Activated CD4-positive, alpha-beta memory T cell treated with anti-CD3 and anti-CD28 coated beads for 36 hours (primary cell): ENCODE measurements at places on chromosomes 5 and 9. TPM values are rescaled to one million over a fixed set of nuclear protein-coding genes. Genes with fewer than 3 reads are reported as not detected.

DNA sequence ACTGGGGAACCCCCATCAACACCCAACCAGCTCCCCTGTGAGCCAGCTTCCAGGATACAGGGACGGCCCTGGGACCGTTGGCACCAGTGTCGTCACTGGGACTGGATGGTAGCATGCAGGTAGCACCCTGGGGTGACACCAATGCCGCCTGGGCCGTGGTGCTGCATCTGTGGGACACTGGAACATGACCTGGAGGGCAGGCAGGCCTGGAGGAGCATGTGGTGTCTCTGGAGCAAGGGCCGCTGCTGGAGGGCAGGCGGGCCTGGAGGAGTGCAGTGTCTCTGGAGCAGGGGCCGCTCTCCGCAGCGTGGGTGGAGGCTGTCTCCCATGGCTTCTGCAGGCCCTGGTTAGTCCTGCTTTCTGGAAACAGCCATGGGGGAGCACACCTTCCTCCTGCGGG is 13.1 kb downstream of the LPCAT1 start:
- H3K4me3 ChIP-seq: no peak overlapping the region
- H3K4me1 ChIP-seq: peaks cover 15% of the 10 kb centered on the region
- peak; percentile 7 for DNase-seq
- H3K27ac ChIP-seq: no peak overlapping the region
- peaks cover 8% of the 10 kb centered on the region for H3K36me3 ChIP-seq

- H3K27ac ChIP-seq: no peak overlapping the region
- H3K36me3 ChIP-seq: no peaks in the 10 kb centered on the region
- DNase-seq: no peak
- no peaks in the 10 kb centered on the region for H3K27me3 ChIP-seq
These were observed 51.2 kb downstream of the STRBP start for GRCh38 chr9:123217128-123217654.

DNA sequence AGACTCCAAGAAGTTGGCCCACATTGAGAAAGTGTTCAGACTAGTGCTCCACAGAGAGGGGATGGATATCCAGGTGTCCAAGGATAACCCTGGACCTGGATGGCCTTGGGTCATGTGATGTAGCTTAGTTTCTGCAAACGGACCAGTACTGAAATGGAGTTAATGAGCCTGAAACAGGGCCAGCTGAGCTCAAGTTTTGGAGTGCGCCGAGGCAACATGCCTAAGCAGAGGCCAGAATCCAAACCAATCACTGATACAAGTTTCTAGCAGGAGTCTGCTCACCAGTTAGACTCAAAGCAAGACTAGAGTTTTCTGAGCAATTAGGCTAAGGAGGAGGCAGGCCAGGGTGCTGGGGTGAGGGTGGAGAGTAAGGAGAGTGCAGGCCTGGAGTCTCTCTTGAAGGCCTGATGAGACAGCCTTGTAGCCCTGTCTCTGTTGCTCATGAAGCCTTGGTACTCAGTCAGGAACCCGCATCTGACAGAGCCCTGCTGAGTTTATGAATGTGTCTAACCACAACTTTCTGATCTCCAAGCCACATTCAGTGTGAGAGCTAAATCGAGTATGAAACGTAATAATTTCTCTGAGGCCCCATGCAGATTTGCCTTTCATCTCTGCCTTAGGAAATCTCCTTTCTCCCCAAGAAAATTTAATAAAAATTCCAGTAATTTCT is 68.9 kb upstream of the EQTN start:
- H3K4me1 ChIP-seq: peaks cover 26% of the 10 kb centered on the region
- H3K36me3 ChIP-seq: no peaks in the 10 kb centered on the region

DNA sequence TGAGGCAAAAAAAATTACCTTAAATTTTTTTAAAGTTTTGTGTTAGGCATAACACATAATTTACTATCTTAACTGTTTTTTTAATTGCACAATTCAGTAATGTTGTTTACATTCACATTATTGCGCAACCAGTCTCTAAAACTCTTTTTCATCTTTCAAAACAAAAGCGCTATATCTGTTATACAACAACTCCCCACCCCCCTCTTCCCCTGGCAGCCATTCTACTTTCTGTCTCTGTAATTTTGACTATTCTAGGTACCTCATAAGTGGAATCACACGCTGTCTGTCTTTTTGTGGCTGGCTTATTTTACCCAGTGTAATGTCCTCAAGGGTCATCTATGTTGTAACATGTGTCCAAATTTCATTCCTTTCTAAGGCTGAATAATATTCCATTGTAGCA is 241.5 kb upstream of the DMRT1 start:
- H3K36me3 ChIP-seq: no peaks in the 10 kb centered on the region
- no peaks in the 10 kb centered on the region for H3K4me1 ChIP-seq
- DNase-seq: no peak
- no peak overlapping the region for H3K27ac ChIP-seq
- H3K27me3 ChIP-seq: peaks cover 1% of the 10 kb centered on the region

RANBP3L gene
- total RNA-seq: not detected

DNA sequence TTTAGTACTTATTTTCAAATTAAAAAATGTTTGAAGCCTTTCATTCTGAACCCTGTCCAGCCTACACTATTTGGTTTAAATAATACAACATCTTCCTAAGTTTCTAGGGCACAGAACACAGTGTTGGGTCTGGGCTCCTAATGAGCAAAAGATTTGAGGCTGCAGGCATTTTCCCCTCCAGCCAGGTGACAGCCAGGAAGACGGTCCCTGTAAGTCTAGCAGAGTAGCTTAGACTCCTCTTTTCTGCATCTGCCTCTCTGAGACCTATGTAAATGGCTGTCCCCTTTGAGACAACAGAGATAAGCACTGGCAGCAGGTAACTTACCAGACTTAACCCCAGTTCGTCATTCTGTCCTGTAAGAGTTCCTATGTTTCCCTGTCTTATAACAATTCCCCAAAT is 141.8 kb downstream of the CDC42SE2 start:
- no peak for DNase-seq
- H3K27me3 ChIP-seq: no peaks in the 10 kb centered on the region
- H3K4me3 ChIP-seq: no peak overlapping the region
- H3K36me3 ChIP-seq: peaks cover 72% of the 10 kb centered on the region
- peaks cover 13% of the 10 kb centered on the region for H3K4me1 ChIP-seq

PRDM9 gene
- total RNA-seq: not detected

RASGRF2 gene
- total RNA-seq: 8.6 TPM

GRCh38 chr9:114701988-114702387 is 20.0 kb upstream of the TEX48 start:
- H3K27me3 ChIP-seq: peaks cover 2% of the 10 kb centered on the region
- H3K27ac ChIP-seq: peak overlapping the region; percentile 14
- H3K36me3 ChIP-seq: peaks cover 5% of the 10 kb centered on the region
- no peak overlapping the region for H3K4me3 ChIP-seq

DNA sequence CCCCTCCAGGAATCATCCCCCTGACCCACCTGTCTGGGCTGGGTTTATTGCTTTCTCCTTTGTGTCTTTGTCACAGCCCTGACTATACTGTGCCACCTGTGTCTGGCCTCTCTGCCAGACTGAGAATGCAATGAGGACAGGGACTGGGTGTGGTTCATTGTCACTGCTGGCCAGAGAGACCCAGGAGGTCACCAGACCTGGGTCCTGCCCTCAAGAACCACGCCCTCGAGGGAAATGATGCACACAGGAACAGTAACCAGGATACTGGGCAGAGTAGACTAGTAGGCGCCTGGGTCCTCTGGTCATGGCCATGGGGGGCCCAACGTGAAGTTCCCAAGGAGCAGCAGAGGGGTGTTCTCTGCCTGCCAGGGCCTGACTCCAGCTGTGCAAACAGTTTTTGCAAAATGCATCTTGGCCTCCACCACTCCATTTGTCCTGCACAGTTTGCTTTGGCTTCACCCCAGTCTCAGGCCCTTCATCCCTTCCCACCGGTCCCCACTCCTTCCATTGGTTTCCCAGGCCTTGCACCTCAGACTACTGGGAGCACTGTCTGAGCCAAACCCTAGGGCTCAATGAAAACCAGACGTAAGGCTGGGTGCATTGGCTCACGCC is 17.8 kb downstream of the RGS3 start:
- no peak for DNase-seq
- no peak overlapping the region for H3K4me3 ChIP-seq
- no peak overlapping the region for H3K27ac ChIP-seq
- H3K36me3 ChIP-seq: no peaks in the 10 kb centered on the region

GRCh38 chr5:88644676-88645075 is 238.3 kb downstream of the MEF2C start:
- H3K4me3 ChIP-seq: no peak overlapping the region
- H3K36me3 ChIP-seq: no peaks in the 10 kb centered on the region

EGR1 gene
- 69.4 TPM for total RNA-seq

DNA sequence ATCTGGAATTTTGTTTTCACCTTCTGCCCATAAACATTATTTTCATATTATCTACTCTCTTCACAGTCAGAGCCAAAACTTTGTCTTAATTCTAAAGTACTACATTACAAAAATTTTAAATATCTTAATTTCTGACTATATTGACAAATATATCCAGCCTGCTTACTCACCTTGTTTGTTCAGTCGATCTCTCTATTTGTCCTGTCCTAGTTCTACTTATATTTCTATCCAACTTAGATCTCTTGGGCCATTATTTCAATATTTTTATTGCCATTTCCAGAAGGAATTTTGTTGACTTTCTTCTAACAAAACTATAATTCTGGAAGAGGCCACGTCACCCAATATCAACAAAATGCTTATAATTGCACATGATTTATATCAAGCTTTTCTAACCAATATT is 652.8 kb upstream of the CTNND2 start:
- no peaks in the 10 kb centered on the region for H3K4me1 ChIP-seq
- DNase-seq: no peak
- H3K27me3 ChIP-seq: no peaks in the 10 kb centered on the region
- no peak overlapping the region for H3K4me3 ChIP-seq

- H3K36me3 ChIP-seq: no peaks in the 10 kb centered on the region
- H3K4me1 ChIP-seq: peaks cover 27% of the 10 kb centered on the region
- H3K27ac ChIP-seq: no peak overlapping the region
These were observed 89.3 kb upstream of the TNC start for GRCh38 chr9:115207003-115207836.

PPP2R2B gene
- 1.0 TPM for total RNA-seq

GRCh38 chr9:137077758-137078693 is 709 bp downstream of the UAP1L1 start:
- no peaks in the 10 kb centered on the region for H3K36me3 ChIP-seq
- H3K4me3 ChIP-seq: peak overlapping the region; percentile 65
- no peak overlapping the region for H3K27ac ChIP-seq
- peak; percentile 48 for DNase-seq

- no peak overlapping the region for H3K27ac ChIP-seq
- H3K4me3 ChIP-seq: no peak overlapping the region
- no peaks in the 10 kb centered on the region for H3K36me3 ChIP-seq
- H3K4me1 ChIP-seq: no peaks in the 10 kb centered on the region
- no peaks in the 10 kb centered on the region for H3K27me3 ChIP-seq
These were observed 612.9 kb downstream of the BNC2 start for GRCh38 chr9:16257604-16258003.

DNA sequence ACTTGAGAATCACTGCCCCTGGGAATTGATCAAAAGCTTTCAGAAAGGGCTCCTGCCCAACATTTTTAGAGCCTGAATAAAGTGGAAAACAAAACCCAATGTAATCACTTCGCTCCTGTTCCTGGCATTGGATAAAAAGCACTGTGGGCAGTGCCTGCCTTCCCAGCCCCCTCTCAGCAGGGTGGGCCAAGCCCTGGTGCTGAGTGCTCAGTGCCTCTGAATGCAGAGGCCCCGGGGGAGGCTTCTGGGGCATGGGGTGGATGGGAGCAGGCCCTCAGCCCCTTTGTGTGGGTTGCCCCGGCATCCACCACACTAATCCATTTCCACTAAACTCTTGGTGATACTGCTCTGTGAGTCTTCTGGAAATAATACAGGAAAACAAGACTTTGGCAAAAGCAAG is 55.6 kb downstream of the CFAP90 start:
- H3K4me1 ChIP-seq: no peaks in the 10 kb centered on the region
- peaks cover 20% of the 10 kb centered on the region for H3K27me3 ChIP-seq
- DNase-seq: no peak
- H3K36me3 ChIP-seq: no peaks in the 10 kb centered on the region
- H3K4me3 ChIP-seq: no peak overlapping the region
- no peak overlapping the region for H3K27ac ChIP-seq

NEURL1B gene
- 0.29 TPM for total RNA-seq

- H3K27ac ChIP-seq: no peak overlapping the region
- H3K4me1 ChIP-seq: no peaks in the 10 kb centered on the region
- no peak overlapping the region for H3K4me3 ChIP-seq
- no peak for DNase-seq
- no peaks in the 10 kb centered on the region for H3K36me3 ChIP-seq
These were observed 110.8 kb upstream of the ERCC6L2 start for GRCh38 chr9:95764533-95765319.

PCDHA1 gene
- total RNA-seq: not detected

- no peak overlapping the region for H3K4me3 ChIP-seq
- no peaks in the 10 kb centered on the region for H3K27me3 ChIP-seq
- DNase-seq: no peak
- no peaks in the 10 kb centered on the region for H3K4me1 ChIP-seq
These were observed 499.4 kb downstream of the ISL1 start for GRCh38 chr5:51882647-51883046.

DNA sequence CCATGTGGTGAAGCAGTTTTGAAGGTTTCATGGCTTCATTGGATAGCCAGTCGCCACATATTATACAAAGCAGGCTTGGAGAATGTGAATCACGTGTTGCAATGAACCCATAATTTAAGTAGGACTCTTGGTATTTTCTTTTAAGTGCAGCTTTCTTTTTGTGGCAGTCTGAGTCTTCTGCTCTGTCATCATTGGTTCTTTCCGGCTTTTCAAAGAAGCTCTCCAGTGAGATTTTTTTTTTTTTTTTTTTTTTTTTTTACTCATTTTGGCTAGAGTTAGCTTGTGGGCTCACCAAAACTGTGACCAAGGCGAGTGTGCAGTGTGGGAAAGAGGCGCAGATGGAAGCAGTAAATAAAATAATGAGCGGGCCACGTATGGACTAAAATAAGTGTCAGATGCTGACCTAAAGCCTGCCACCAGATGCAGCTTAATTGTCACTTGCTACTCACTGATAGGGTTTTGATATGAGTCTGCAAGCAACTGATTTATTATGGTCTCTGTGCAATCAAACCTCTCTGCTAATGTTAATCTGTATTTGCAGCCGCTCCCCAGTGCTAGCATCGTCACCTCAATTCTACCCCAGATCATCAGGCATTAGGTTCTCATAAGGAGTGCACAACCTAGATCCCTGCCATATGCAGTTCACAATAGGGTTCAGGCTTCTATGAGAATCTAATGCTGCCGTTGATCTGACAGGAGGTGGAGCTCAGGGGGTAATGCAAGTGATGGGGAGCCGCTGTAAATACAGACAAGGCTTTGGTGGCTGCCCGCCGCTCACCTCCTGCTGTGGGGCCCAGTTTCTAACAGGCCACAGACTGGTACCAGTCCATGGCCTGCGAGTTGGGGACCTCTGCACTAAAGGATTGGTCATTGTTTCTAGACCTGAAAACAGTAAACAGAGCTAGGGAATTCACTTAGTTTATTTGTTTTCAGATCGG is 45.5 kb upstream of the LARP1 start:
- H3K27ac ChIP-seq: no peak overlapping the region
- no peak for DNase-seq
- no peaks in the 10 kb centered on the region for H3K36me3 ChIP-seq
- no peak overlapping the region for H3K4me3 ChIP-seq

DNA sequence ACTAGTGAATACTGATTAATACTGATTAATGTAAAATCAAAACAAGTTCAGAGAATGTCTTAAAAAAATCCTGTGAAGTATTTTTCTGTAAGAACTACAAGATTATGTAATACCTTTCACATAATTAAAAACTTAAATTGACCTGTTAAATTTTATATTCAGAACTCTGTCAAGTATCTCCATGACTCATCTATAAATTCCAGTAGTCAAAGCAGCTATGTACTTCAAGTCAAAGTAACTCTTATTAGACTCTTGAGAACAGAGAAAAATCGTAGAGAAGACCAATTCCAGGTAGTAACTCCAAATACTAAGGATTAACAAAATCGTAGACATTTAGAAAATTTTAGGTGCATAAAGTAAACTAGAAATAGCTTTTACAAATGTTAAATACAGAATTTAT is 77.1 kb downstream of the HOMER1 start:
- H3K4me1 ChIP-seq: no peaks in the 10 kb centered on the region
- no peak overlapping the region for H3K27ac ChIP-seq
- H3K36me3 ChIP-seq: no peaks in the 10 kb centered on the region
- DNase-seq: no peak
